ENCODE measurements at places on chromosomes 7 and 10. TPM values are rescaled to one million over a fixed set of nuclear protein-coding genes. Genes with fewer than 3 reads are reported as not detected.
A peak's percentile ranks its signal among the peaks of the same experiment; 100 is the strongest.

DNA sequence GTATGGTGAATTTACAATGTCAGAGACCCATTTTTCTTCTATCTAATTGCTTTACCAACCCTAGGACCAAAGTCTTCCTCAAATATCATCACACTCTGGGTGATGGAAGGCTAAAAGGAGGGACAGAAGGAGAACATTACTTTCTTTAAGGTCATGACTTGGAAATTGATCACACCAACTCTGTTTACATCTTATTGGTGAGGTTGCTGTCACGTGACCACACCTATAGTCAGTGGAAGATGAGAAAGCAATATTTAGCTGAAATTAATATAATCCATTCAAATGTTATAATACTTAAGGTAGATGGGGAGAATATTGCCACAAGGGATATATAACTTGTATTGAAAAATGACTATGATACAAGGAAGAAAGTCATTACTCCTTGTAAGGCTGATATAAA lies 183.6 kb upstream of the SMIM30 start:
- DNase-seq: no peak
- no peaks in the 10 kb centered on the region for H3K36me3 ChIP-seq
- H3K4me1 ChIP-seq: no peaks in the 10 kb centered on the region
- no peak overlapping the region for H3K4me3 ChIP-seq

DNA sequence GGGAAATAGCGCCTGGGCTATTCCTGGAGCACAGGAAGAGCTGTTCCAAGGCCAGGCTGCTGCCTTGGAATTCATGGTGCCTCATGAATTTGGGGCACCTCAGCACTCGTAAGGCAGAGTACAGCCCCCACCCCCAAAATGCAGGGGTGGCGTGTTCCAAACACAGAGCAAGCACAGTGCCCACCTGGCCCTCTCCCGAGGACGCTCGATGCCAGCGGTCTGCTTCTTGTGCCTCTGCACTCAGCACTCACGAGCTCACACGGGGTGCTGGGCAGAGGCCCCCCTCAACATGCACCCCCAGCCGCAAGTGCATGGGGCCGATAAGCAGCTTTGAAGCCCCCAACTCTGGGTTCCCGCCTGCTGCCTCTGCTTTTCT lies 60.1 kb downstream of the ZRANB1 start:
- H3K4me1 ChIP-seq: peaks cover 24% of the 10 kb centered on the region
- DNase-seq: peak; percentile 53
- H3K4me3 ChIP-seq: no peak overlapping the region
- peaks cover 43% of the 10 kb centered on the region for H3K36me3 ChIP-seq

Gene PDCD11
- 25.1 TPM for total RNA-seq

Gene CFAP69
- total RNA-seq: 3.0 TPM

Gene RBM48
- total RNA-seq: 13.2 TPM

Gene ANKRD1
- total RNA-seq: 156 TPM

Gene BMPER
- total RNA-seq: 10.0 TPM
